NCI-H82 (cell line): ENCODE measurements at places on chromosomes 4 and X.

- no peak for DNase-seq
These were observed 5.2 kb downstream of the SH3KBP1 start for GRCh38 chrX:19882066-19882775.

DNA sequence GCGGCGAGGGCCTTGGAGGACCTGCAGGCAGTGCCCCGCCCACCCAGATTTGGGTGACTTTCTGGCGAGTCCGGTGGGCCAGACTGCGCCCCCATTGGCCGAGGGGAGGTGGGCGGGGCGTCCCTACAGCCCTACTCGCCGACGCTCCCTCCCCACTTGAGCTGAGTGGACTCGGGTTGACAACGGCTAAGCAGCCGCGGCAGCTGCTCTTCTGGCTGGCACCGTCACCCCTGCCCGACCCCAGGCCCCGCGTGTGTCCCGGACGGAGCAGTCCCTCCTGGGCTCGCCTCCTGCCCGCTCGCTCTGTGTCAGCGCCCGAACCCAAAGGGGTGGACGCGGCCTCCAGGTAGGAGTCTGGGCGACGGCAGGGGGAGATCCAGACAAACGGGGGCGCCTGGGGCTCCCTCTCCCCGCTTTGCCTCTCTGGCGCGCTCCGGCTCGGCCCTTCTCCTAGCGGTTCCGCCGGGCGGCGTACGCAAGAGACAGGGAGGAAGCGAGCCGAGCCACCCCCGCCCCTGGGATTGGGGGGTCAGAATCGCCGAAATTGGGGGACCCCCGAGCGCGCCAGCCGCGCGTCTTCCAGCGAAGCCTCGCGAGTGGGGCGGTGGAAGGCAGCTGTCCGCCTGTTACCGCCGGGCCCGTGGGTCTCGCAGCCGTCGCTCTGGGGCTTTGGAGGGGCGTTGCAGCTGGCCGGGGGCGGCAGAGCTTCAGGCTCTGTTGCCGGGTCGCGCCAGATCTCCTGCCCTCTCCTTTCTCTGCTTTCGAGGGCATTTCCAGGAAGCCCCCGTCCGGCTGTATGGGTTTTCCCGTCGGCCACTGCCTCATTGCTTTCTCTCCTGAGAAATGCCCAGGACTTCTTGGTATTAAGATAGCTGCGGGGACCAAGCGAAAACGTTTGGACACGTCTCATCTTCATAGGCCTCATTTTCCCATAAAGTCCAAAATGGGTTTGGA lies 46.3 kb downstream of the STARD8 start:
- peak; percentile 52 for DNase-seq

- DNase-seq = no peak
These were observed 7.0 kb downstream of the ENOX2 start for GRCh38 chrX:130896026-130896425.

GRCh38 chr4:111836601-111837000 lies 308.7 kb upstream of the FAM241A start:
- DNase-seq = peak; percentile 93

DNA sequence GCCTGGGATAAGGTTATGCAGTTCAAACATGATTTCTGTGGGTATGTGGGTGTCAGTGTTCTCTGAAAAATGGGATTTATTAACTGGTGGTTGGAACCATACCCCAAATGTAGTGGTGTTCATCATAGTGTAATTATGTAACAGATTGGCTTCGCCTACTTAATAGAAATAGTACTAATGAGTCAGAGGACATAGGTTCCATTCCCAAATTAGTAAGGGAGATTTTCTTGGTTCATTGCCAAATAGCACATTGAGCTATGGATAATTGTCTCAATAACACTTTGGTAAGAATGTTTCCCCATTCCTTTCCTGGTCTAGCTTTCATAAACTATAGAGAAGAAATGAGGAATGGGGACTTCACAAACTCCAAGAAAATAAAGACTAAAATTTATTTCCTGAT lies 20.5 kb upstream of the CYBB start:
- no peak for DNase-seq

DNA sequence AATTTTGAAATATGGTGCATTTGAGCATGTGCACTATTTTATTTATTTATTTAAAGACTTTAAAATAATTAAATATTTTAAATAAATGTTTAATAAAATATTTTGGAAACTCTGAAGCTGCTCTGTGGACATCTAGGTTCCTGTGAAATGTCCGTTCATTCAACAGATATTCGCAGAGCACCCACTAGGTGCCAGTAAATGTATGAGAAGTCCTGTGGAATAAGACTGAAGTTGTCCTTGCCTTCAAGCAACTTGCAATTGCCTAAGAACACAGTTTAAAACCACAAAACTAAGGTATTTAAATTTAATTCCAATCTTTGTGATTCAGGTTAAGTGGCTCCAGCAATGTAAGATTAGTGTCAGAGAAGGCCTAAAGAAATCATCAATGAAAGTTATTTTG lies 306.7 kb downstream of the GBA3 start:
- no peak for DNase-seq

DNA sequence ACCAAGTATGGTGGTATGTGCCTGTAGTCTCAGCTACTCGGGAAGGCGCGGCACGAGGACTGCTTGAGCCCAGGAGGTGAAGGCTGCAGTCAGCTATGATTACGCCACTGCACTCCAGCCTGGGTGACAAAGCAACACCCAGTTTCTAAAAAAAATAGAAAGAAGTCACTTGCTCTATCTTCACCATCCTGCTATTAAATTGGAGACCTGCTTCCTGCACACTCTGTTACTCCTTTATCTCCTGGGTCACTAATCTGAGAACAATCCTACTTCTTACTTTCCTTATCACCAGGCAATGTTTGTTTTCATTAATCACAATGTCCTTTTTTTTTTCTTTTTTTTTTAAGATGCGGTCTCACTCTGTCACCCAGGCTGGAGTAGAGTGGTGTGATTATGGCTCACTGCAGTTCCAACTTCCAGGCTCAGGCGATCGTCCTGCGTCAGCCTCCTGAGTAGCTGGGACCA lies 16.2 kb downstream of the PRKX start:
- DNase-seq = no peak

DNA sequence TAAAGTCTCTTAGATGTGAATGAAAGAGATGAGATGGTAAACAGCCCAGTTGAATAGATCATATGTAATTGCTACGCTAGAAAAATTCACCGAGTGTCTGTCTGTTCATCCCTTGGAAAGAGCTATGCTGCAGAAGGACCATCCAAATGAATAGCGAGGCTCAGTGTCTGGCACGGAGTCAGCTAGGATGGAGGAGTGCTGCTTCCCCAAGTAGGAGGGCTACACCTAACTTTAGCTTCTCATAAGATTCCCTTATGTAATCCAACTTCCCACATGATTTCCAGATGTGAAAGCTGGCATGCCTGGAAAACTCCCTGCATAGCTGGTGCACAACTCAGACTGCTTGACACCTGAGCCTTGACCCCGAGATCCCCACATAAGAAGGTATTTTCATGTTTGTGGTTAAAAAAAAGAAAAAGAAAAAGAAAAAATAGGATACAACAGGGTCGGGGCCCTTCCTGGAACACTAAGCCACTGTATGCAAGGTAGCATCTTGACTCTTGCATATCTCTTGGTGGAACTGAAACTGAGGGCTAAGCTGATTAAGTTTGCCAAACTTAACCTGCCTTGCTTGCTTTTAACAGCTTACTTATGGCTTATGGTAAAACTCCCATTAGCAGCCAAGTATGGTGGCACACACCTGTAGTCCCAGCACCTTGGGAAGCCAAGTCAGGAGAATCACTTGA lies 82.3 kb downstream of the FREM3 start:
- no peak for DNase-seq

DNA sequence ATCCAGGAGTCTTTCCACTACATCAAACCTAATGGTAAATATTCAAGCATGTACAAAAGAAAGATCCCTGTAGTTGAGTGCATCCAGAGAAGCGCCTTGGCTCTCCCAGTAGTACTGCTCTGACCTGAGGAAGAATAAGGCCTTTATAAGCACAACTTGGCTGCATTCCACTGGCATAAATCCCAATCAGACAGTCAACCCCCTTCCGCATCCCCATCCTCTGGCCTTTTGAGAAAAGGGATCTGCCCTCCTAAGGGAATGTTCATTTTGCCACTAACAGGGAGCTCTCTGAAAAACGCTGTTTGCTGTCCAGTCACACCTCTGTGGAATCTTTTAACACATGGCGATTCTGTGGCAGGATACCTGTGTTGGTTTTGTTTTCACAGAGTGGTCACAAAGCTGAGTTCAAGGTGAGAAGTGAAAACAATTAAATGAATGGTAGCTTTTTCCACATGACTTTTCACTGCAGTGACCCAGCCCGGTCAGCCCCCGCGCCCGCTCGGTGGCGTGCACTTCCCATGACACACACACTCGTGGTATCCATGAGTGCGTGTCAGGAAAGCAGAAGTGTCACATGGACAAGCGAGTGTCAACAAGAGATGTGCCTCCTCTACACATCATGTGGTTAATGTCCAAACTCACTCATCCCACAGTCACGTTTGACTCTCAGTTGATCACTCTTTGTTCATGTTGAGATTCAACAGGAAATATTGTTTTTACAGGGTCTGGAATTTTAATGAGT lies 112.2 kb upstream of the ENPP6 start:
- no peak for DNase-seq

GRCh38 chr4:153156263-153156662 lies 48.0 kb upstream of the TRIM2 start:
- DNase-seq = peak; percentile 9

GRCh38 chrX:40514376-40514775 lies 66.4 kb upstream of the ATP6AP2 start:
- DNase-seq = no peak

- peak; percentile 15 for DNase-seq
These were observed 2.9 kb upstream of the LEF1 start for GRCh38 chr4:108171339-108172230.

DNA sequence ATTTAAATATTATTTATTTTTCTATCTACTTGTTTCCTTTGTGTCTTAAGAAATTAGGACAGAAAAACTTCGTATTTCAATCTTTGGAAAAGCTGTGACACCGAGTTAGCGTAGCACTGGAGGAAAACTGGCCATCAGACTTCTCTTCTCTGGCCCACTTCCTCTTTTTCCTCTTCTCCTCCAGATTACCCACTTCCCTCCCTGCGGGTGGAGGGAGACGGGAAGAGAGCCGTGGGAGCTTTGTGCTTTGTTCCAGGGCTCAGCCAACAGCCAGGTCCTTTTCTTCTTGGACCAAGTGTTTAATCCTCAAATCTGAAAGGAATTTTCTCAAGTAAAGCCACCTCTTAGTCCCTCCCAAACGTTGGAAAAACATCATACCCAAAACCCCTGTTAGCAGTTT lies 29.7 kb downstream of the OFD1 start:
- peak; percentile 17 for DNase-seq

DNA sequence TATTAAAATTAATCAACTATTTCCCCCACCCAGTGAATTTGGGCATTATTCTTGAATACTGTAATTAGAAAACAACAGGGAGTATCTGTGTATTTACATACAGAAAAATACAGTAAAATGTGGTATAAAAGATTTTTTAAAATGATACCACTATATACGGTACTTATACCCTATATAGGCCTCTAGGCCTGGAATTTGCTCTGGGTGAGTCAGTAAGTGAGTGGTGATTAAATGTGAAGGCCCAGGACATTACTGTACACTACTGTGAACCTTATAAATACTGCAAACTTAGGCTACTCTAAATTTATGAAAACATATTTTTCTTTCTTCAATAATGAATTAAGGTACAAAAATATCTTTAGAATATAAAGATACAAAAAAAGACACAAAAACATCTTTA lies 6.3 kb upstream of the CSN3 start:
- no peak for DNase-seq

DNA sequence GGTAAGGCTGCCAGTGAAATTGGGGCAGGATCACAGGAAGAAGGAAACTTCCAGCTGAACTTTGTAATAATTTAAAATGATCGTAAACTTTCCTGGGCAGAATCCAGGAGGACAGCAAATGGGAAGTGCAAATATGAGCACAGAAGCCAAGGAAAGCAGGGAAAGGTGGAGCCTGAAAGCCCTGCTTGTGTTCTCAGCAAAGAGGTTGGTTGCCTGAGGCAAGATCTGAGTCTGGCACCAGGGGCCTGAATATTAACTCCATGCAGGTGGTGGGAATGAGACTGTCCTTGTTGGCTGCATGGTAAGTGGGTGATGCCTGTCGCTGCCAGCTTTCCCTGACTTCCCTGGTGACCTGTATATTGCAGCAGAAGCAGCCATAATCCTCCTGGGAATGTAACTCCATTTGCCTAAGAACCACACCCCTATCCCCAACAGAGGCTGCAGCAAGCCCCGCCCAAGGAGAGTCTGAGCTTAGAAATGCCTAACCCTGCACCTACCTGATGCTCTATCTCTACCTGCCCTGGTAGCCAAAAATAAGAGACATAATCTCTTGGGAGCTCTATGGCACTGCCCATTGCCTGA lies 132.0 kb upstream of the HDX start:
- no peak for DNase-seq

- DNase-seq = no peak
These were observed 128.6 kb upstream of the SLC34A2 start for GRCh38 chr4:25527034-25527433.

DNA sequence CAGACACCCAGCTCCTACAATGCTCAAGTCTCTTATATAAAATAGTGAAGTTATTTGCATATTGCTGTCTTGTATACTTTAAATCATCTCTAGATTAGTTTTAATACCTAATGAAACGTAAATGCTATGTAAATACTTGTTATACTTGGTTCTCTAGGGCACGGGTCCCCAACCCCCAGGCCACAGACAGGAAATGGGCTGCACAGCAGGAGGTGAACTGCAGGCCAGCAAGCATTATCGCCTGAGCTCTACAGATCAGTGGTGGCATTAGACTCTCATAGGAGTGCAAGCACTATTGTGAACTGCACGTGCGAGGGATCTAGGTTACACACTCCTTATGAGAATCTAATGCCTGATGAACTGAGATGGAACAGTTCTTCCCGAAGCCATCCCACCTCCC lies 395.9 kb upstream of the EMCN start:
- DNase-seq = no peak

GRCh38 chrX:75155447-75155826 lies 646 bp downstream of the ABCB7 start:
- peak; percentile 28 for DNase-seq

DNA sequence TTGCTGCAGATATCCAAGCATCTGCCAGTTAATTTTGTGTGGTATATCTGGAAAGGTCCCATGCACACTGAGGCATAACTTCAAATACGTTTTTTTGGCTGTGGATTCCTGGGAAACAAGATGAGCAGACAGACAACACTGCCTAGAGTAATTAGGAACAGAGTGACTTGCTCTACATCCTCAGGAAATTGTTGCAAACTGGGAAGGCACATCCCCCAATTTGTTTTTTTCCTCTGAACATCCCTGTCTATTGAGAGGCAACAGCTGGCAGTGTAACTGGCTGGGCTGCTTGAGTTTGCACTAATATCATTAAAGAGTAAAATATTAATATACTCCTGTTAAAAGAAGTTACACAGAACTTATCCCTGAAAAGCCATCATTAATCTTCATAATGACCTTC lies 207.7 kb upstream of the SLIT2 start:
- DNase-seq = peak; percentile 14

- no peak for DNase-seq
These were observed 382.3 kb upstream of the ZFP42 start for GRCh38 chr4:187613089-187613839.

DNA sequence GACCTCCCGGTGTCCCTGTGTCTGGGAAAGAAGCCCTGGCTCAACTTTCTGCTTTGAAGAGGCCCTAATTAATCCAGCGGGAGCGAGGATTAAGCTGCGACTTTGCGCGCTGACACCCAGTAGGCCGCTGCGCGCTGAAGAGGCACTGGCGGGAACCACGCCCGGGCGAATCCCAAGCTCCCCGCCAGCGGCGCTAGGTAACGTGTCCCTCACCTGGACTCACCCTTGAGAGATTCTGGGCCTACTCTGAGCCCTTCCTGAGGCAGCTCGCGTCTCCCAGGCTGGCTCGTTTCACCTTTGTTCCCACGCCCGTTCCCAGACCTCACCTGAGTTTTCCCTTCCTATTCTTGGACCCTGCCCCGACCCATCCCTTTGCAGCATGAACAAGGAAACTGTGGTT lies 616 bp upstream of the KLHL34 start:
- DNase-seq = no peak
